Ovary (tissue), 10 donors: ENCODE measurements at places on chromosomes 7 and 10. TPM values are rescaled to one million over a fixed set of nuclear protein-coding genes. Genes with fewer than 3 reads are reported as not detected.

- no peak for DNase-seq
Observed at GRCh38 chr7:46626691-46627310, 705.7 kb upstream of the IGFBP3 start.

GRCh38 chr7:90407484-90407821, 4.2 kb downstream of the CLDN12 start:
- DNase-seq: no peak

GRCh38 chr10:111429288-111430028, 352.6 kb downstream of the ADRA2A start:
- DNase-seq: no peak

- DNase-seq: no peak
Observed at GRCh38 chr10:14047431-14047830, 283.3 kb downstream of the FRMD4A start.

GRCh38 chr10:124044143-124044862, 49.1 kb downstream of the CHST15 start:
- no peak for DNase-seq

DNA sequence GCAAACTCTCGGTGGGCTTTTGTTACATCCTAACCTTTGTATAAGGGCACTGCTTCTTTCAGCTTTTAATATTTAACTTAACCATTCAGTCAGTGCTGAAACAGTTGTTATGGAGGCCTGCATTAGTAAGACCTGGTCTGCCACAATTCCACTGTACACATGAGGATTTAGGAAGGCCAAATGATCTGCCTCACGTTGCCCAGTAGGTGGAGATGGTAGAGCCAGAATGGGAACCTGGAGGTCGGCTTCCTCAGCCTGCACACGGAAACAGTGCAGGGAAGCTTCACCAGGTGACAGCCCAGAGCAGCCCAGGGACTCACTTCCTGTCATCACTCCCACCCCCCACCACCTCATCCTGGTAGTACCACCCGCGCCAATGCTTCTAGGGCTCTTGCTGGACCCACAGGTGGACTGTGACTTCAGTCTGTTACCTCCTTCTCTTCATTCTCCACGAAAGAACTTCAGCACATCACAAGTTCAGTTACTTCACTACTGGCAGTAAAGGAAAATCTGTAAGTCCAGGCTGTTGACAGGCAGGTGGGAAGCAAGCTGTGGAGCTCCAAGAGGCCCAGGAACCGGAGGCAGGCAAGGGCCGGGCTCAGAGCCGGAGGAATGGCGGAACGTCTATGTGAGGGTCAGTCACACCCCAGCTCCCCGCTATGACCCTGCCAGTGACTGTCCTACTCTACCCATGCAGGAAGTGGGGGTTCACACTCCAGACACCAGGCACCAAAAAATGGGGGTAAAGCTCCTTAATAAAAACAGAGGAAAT, 480.3 kb upstream of the C7orf33 start:
- DNase-seq: no peak

- DNase-seq: no peak
Observed at GRCh38 chr10:15244635-15245197, 76.2 kb upstream of the NMT2 start.

DNA sequence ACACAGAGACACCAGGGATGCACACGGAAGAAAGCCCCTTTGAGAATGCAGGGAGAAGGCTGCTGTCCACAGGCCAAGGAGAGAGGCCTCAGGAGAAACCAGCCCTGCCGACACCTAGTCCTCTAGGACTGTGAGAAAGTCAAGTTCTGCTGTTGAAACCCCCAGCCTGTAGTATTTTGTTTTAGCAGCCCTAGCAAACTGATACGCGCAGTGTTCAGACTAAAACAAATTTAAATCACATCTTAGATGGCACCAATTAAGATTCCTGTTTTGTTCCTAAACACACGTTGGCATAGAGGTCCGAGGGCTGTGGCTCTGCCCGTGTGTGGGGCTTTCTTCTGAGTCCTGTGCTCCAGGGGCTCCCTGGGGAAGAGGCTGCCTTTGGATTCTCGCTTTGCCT, 21.7 kb downstream of the LMTK2 start:
- no peak for DNase-seq

GRCh38 chr10:586151-586550, 103.3 kb downstream of the DIP2C start:
- DNase-seq: no peak

- DNase-seq: no peak
Observed at GRCh38 chr10:110181451-110181850, 26.0 kb upstream of the MXI1 start.

- DNase-seq: no peak
Observed at GRCh38 chr10:78045856-78046255, 12.2 kb downstream of the RPS24 start.

- DNase-seq: no peak
Observed at GRCh38 chr7:155803418-155804376, 8.6 kb downstream of the SHH start.

DNA sequence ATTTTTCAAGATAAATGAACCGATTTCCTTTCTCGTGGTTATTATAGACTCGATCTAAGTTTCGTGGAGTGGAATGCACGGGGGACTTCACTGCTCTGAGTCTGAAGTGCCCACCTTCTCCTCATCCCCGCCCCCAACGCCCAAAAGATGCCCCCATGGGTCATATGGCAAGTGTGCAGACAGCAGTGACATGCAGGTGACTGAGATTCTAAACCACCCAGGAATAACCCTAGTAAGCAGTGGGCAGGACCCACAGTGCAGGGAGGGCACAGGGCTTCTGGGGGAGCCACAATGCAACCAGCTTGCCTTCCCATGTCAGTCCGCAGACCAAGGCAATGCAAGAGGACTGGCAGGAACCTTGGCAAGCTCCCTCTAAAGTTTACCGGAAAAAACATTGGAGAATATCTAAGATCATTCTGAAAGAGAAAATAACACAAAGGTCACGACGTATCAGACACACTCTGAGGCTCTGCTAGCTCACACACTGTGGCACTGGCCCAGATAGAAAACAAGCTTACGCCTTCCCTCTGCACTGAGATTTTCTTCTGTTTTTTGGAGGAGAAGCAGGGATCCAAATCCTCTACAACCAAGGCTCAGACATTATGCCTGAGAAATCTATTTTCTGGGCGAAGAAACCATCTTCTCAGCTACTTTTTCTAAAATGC, 239.6 kb downstream of the MAD1L1 start:
- DNase-seq: no peak

DNA sequence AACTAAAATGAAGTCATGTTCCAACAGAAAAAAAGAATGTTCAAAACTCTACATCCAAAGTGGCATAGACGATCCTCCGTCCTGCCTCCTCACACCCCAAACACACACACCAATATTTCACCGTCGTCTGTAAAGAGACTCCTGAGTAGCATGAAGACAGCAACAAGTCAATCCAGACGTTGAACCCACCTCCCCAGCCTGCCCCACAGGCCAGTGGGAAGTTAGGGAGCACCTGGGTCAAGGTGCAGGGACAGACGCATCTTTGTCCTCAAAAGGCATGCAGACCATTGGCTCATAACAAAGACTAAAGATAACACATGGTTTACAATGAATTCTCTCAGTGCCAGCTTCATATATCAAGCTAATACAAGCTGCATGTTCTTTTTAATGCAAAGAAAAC, 396.5 kb downstream of the TCERG1L start:
- DNase-seq: no peak

- DNase-seq: no peak
Observed at GRCh38 chr7:158439035-158439434, 148.6 kb downstream of the PTPRN2 start.

GRCh38 chr7:117138981-117139380, 183.9 kb downstream of the WNT2 start:
- DNase-seq: no peak

- no peak for DNase-seq
Observed at GRCh38 chr10:9957351-9957750, 1060.3 kb upstream of the CELF2 start.

- no peak for DNase-seq
Observed at GRCh38 chr10:28680358-28680752, 3.0 kb downstream of the BAMBI start.

- DNase-seq: no peak
Observed at GRCh38 chr10:52956461-52956860, 183.9 kb upstream of the MBL2 start.

DNA sequence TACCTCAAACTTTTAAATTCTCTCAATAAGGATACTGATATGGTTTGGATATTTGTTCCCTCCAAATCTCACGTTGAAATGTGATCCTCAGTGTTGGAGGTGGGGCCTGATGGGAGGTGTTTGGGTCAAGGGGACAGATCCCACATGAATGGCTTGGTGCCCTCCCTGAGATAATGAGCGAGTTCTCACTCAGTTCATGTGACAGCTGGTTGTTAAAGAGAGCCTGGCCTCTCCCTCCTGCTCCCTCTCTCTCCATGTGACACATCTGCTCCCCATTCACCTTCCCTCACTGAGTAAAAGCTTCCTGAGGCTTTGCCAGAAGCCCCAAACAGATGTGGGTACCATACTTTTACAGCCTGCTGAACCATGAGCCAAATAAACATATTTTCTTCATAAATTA, 19.2 kb downstream of the ABCB4 start:
- DNase-seq: no peak

GRCh38 chr7:100539436-100540006, 518 bp downstream of the AGFG2 start:
- no peak for DNase-seq

GRCh38 chr7:142883145-142883544, 2.4 kb downstream of the TRPV6 start:
- DNase-seq: no peak

- DNase-seq: no peak
Observed at GRCh38 chr10:101228966-101229265, 347 bp downstream of the LBX1 start.

DNA sequence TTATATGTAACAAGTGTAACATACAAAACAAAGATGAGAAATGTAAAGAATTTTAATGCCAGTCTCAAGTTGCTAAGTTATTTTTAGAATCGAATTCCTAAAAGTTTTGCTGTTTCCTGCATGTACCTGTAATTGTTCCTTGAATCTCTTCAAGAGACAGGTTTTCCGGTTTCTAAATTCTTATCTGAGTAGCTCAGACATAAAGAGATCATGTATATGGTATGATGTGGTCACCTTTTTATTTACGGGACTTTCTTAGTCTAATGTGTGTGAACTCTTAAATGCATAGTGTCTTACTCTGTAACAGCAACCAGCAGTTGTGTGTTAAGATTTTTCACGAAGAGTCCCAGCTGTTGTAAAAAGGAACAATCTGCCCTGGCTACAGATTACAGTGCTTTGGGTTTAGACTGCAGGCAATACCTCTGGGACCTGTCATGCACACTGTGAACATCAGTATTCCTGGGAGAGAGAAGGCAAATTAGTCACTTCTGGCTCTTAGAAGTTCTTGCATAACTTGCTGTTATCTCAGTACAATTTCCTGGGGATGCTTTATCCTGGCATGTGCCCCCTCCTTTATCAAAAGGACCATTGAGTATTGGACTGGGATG, 263.4 kb downstream of the BICC1 start:
- no peak for DNase-seq

- DNase-seq: no peak
Observed at GRCh38 chr10:24664991-24665390, 58.7 kb downstream of the ARHGAP21 start.

DNA sequence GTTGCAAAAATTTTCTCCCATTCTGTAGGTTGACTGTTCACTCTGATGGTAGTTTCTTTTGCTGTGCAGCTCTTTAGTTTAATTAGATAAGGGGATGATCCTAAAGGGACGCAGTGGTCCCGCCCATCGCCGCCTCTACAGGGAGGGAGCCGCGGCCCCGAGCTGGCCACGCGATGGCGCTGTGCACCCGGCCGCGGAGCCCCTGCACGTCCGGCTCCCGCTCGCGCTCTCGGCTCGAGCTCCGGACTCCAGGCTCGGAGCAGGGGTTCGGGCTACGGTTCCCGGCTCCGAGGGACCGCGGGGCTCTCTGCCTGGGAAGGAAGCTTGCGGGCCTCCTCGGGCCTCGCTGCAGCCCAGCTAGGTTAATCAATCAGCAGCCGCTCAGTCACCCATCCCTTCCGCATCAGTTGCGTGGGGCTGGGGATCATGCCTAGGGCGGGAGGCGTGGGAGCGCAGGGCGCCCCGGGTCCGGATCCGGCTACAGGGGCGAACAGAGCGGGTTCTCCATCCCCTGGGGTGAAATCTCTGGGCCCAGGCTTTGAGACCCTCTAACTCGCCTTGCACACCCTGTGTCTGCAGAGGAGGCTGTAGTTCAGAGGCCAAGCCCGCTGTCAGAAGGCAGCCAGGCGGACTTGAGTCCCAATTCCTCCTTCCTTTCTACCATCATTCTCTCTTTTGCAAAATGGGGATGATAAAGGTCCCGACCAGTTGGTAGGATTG, 97.9 kb downstream of the WDR11 start:
- DNase-seq: peak; percentile 60

GRCh38 chr7:1321411-1322239, 89.0 kb downstream of the UNCX start:
- no peak for DNase-seq

DNA sequence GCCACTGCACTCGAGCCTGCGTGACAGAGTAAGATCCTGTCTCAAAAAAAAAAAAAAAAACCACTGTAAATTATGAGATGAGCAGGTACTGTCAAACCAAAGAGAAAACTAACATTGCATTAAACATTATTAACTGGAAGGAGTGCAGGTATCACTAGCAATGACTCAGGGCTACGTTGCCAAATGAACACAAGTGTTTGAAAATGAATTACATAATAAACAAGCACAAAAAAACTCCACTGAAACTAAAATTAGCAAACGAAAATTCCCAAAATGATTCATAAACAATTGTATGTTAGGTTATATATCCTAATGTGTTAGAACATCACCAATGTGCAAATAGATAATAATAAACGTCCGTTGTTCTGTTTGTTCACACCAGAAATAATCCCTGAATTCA, 42.8 kb downstream of the NSUN6 start:
- DNase-seq: no peak

- DNase-seq: no peak
Observed at GRCh38 chr10:114256822-114257221, 17.8 kb downstream of the VWA2 start.

DNA sequence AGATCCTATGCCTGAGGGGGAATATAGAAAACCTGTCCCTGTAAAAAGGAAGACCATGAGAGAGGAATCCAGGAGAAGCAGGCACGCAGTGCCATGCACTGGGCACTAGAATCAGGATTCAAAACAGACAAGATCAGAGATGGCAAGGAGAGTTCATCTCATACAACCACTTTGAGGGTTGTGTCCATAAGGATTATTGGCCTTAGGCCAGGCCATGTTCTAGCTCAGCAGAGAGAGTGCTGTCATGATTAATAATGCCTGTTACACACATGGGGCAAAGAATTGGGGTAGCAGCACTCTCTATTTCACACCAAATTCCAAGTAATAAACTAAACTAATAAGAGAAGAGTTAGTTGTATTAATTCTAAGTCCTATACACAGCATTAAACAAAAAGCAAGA, 29.1 kb downstream of the EZH2 start:
- no peak for DNase-seq

Gene AKR1C4
- not detected for polyA plus RNA-seq

Gene CCDC201
- polyA plus RNA-seq: 0.15 TPM

Gene INHBA
- polyA plus RNA-seq: 3.4 TPM

Gene CNPY1
- polyA plus RNA-seq: not detected

Gene ITGB1
- polyA plus RNA-seq: 207 TPM

Gene AGAP9
- 6.9 TPM for polyA plus RNA-seq

Gene AGMO
- polyA plus RNA-seq: 0.27 TPM

Gene RET
- polyA plus RNA-seq: 0.38 TPM

Gene LBX1
- polyA plus RNA-seq: not detected

Gene PRPS1L1
- not detected for polyA plus RNA-seq

Gene HYAL4
- polyA plus RNA-seq: not detected

Gene APBB1IP
- polyA plus RNA-seq: 0.64 TPM

Gene GIMAP7
- 25.1 TPM for polyA plus RNA-seq

Gene CPA2
- not detected for polyA plus RNA-seq

Gene BMPR1A
- polyA plus RNA-seq: 40.1 TPM

Gene CLDN3
- not detected for polyA plus RNA-seq

Gene INTS15
- polyA plus RNA-seq: 20.9 TPM

Gene DENND2A
- polyA plus RNA-seq: 20.5 TPM

Gene GOLGA7B
- 0.30 TPM for polyA plus RNA-seq
